ENCODE measurements at places on chromosomes 4 and X.

GRCh38 chr4:75180790-75181776 is 248.2 kb downstream of the PARM1 start:
- DNase-seq = no peak

DNA sequence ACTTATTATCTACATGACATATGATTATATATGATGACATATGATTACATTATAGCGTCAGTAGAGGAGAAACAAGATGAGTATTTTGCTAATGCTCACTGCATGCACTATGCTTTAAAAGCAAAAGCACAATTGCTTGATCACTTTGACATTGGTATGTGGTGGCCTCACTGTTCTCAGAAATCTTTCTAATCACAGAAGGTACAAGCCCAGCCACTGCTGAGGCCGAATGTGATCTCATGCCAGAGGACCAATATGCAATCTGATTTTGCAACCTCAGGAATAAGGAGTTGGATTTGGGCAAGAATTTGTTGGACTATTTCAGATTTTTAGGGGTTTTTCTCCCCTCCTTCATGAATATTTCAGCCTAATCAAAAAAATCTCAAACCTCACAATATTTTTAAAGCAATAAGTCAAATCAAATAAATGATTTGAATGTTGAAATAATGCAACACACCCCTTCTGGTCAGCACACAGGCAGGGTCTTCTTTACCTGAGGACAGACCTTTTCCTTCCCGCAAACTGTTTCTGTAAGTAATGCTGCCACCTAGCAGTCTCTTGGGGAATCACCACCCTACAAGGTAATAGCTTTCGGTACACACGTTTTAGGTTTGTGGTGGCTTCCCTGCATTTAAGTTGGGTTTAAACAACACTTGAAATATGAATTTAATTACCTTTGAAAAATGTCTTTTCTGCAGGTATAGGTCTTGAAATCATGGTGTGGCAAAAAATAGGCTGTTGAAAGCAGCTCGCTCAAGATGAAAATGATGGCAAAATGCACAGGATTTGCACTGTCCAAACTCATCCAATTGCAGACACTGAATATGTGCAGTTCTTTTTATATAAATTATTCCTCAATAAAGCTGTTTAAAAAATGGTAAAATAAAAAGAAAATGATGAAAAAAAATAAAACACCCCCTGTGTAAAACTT is 4.8 kb upstream of the CXCL13 start:
- no peak for DNase-seq

DNA sequence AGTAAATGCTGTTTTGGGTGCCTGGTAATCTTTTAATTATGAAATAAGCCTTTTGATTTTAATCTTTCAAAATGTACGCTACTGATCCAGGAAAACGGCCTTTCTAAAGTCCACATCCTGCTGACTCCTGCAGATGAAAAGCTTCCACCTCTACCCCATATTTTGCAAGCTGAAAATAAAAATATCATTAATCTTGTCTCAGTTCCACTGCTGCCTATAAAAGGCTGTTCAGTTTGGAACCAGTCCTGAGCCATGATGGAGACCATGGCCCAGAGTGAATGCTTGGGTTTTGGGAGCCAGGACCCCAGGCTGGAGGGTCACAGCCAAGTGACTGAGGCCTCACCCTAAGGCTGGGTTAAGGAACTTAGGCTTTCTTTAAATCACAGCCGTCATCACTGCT is 110.8 kb downstream of the AFF1 start:
- DNase-seq = no peak

GRCh38 chr4:113591982-113592381 is 169.6 kb downstream of the CAMK2D start:
- no peak for DNase-seq

DNA sequence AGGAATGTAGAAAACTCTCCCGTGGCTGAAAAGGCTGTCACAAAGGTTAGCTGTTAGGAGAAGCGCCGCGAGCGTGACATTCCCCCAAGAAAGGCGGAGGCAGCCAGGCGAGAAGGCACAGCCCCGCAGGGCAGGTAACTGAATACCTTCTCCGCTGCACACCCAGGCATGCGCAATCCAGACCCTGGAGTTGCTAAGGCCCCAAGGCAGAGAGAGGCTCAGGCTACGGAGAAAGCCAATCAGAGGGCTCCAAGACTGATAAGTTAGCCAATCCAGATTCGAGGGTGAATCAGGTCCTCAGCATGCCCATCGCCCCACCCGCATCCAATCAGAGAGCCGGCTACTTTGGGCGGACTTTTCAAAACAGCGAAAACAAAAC is 485 bp upstream of the CCNG2 start:
- DNase-seq = peak; percentile 97

DNA sequence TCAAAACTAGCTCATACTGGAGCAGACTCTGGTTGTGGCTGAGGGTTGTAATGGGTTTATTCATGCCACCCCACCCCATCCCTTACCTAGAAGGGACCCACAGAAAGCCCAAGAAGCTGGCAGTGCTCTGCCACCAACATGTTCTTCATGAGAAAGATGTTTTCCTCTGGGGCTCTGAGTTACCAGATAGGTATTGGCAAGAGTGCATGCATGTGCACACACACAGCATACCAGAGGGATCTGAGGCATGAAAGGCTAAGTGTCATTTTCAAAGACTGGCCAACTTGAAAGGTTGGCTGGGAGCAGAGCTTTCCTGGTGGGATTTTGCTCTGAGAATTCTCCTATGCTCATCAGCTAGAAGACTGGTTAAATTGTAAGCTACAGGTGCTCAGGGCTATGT is 65.2 kb downstream of the PHOX2B start:
- DNase-seq = no peak

DNA sequence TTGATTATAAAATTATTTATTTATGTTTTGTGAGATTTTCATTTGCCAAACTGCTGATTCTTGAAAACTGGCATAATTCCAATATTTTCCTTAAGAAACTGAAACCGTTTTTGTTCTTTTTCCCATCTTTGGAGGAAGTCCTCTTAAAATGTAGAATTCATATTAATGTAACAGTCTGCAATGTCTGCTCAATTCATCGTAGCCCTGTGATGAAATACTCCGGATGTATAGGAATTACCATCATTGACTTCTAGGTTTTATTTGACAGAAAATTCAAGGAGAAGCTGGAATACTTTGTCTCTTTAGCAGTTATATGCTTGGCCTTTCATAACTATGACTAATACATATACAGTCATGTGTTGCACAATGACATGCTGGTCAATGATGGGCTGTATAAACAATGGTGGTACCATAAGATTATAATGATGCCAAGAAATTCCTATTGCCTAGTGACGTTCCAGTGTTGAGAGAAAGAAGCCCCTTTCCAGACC is 185.0 kb upstream of the GPRIN3 start:
- DNase-seq = no peak

DNA sequence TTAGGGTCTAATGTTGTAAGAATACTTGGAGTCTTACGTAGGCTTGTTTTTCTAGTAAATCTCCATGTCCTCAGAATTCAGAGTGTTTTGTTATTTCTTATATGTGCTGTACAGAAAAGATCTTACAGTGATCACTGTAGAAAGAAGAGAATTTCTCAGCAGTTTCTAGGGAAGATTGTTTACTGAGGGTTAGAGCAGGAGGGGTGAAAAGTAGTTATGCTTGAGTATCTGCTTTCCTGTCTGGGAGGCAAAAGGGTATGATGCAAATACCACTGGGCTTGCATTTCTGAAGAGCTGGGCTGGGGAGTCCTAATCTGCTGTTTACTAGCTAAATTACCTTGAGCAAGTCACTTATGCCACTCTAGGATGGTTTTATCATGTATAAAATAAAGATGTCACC is 78.2 kb downstream of the BEND4 start:
- no peak for DNase-seq

DNA sequence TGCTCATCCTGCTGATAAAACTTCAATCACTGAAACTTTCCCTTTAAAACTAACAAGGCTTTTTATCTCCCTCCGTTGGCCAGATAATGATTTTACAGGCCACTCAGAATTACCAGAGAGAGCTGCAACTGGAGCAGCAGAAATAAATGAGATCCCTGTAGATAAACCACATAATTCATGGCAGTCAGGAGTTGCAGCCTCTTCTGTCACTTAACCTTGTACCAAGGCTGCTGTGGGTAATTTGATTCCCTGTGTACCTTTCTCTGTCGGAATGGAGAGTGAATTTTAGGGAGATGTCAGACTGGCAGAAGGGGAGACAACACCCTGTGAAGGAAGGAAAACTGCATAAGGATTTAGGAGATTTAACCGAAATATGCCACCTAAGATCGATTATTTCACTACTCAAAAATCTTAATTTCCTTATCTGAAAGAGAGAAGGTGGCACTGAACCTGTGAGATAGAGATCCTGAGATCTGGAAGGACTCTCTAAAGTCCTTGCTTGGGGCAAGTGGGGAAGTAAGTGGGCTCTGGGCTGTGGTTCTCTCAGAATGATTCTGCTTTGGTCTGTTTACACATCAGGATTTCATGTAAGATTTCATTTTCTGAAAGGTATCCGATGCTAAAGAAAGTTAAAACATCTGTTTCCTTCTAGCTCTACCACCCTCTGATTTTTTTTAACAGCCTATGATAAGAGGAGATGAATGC is 14.3 kb upstream of the TSPAN5 start:
- no peak for DNase-seq

DNA sequence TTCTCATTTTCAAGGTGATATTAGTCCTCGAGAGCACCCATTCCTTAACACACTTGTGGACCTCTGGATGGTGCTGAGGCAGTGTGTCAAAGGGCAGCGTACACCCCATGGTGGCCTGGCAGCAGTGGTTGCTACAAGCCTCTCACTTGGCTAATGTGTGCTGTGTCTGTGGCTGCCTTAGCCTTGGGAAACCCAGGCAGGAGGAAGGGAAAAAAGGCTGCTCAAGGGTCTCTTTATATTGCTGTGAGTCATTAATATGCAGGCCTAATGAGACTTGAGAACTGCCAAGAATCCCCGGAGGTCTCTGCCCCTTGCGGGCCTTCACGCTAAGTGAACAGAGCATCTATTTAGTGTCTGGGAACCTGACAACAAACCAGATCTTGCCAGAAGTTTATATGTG is 7.0 kb downstream of the PCDH10 start:
- DNase-seq = peak; percentile 17

GRCh38 chr4:41619161-41619560 is 81.2 kb downstream of the LIMCH1 start:
- no peak for DNase-seq

DNA sequence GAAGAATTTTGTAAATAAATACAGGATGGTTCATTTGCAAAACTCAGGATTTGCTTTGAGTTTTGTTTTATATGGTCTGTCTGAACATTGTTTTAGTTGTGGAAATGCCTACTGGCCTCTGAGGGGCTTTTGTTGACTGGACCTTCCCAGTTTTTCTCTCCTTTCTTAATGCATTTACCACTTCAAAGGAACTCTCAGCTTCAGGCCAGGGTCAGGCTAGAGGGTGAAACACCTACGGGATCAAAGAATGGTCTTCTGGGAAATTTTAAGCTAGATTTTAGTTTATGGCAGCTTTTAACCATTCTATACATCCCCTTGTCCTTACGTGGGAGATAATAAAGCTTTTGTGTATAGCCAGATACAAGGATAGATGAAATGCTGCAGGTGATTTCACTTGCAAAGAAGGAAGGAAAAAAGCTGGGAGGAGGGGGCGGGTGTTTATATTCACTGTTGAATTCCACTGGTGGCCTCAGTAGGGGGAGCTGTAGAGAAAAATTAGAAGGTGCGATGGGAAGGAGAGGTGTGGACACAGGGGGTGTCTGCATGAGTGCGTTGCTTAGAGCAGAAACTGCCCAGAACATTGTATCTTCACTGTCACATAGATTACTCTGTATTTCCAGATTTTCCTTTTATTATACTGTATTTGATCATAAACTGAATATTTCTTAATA is 151.8 kb downstream of the TSPAN5 start:
- no peak for DNase-seq

DNA sequence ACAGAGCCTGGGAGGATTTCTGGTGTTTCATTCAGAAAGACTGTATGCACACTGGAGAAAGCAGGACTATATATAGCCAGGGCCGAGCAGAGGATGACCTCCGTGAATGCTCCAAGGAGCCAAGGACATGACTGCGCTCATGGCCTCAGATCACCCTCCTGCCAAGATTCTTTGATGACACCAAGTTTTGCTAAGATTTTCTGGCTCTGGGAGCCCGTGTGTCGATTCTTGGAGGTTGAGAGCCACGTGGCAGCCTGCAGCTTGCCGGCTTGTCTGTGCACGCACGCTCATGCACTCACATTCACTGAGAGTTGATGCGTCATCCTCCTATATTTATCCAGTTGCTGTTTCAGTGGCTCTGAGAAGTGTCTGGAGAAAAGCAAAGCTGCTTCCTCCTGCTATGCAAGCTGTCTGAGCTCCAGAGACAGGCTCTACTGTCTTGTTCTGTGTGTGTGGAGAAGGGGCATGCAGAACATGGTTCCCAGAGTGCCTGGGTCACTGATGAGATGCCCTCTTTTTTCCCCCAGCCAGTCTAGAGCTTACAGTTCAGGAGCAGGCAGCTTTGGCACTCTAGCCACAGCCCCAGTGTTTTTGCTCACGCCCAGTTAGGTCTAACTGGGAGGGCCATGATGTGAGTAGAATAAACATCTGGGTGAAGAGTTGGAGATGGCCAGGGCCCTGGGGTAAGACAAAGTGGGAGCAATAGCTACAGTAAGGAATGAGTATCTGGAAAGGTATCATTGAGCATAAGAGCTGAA is 64.9 kb upstream of the SCOC start:
- DNase-seq = peak; percentile 83

GRCh38 chr4:77669946-77670590 is 64.4 kb downstream of the CXCL13 start:
- no peak for DNase-seq

DNA sequence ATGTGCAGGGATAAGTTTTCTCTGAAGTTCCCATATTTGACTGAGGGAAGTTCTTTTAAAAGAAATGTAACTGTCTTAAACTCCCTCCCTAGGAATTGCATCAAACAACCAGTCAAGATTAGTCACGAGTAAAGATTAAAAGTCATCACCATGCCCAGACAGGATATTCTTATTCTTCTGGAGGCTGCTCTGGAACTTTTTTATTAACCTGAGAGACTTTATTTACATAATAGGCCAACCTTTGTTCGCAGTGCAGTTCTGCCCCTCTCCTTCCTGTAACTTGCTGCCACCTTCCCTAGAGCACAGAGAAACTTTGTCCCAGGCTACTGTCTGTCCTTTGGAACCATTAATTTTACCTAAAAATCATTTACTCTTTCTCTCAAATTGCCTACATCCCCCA is 9.8 kb upstream of the HERC3 start:
- no peak for DNase-seq

- DNase-seq = no peak
These were observed 113.4 kb upstream of the ATXN3L start for GRCh38 chrX:13433298-13433605.

GRCh38 chr4:152586668-152587067 is 50.8 kb upstream of the FBXW7 start:
- no peak for DNase-seq

DNA sequence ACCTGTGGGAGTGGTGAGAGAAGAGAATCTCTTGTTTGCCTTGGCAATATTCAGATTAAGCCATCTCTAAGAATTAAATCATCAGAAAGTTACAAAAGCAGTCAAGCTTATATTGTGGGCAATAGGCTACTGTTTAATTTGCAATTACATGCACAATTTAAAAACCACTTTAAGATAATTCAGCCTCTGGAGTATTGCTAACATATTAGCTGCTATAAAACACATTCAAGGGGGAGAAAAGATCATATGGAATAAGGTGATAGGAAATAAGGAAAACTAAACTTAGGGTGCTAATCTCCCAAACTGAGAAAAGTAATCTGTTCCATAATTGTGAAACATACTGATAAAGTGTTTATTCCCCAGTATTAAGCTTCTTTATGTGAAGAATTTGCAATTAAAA is 103.9 kb downstream of the ARAP2 start:
- no peak for DNase-seq
